Left ventricle myocardium superior (tissue), 1 donor: ENCODE measurements at places on chromosomes 7 and 10.
A peak's percentile ranks its signal among the peaks of the same experiment; 100 is the strongest.

- no peak for DNase-seq
Measured at GRCh38 chr7:20030915-20031362, 186.2 kb downstream of the MACC1 start.

GRCh38 chr7:135793841-135794240 is 45.2 kb upstream of the FAM180A start:
- DNase-seq, result no peak

DNA sequence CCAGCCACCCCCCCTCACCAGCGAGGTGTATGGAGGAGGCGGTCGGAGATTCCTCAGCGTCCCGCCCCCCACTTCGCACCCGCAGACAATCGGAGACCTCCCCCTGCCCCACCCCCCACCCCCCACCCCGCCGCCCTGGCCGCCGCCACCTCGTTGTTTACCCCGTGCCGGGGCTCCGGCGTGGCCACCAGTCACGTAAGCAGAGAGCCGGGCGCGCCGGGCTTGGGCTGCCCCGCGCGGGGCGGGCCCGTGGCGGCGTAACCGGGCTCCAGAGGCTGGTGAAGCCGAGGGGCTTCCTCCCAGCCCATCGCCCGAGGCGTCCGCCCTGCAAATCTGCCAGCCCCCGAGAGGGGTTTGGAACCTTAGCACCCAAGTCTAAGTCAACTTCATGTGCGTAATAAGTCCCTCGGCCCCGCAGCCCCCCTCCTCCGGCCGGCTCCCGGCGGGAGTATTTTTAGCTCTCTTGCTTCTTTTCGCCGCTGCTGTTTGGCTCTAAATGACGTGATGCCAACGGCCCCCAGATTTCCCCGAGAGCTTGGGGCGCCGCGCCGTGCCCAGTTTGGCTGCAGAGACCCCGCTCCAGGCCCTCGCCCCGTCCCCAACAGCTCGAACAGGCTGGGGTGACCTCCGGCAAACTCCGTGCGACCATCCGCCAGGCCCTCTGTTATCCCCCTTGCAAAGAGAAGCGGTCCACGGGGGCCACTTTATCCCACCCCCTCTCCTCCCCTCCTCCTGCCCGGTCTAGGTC is 2.7 kb downstream of the MXI1 start:
- DNase-seq, result peak; percentile 83

DNA sequence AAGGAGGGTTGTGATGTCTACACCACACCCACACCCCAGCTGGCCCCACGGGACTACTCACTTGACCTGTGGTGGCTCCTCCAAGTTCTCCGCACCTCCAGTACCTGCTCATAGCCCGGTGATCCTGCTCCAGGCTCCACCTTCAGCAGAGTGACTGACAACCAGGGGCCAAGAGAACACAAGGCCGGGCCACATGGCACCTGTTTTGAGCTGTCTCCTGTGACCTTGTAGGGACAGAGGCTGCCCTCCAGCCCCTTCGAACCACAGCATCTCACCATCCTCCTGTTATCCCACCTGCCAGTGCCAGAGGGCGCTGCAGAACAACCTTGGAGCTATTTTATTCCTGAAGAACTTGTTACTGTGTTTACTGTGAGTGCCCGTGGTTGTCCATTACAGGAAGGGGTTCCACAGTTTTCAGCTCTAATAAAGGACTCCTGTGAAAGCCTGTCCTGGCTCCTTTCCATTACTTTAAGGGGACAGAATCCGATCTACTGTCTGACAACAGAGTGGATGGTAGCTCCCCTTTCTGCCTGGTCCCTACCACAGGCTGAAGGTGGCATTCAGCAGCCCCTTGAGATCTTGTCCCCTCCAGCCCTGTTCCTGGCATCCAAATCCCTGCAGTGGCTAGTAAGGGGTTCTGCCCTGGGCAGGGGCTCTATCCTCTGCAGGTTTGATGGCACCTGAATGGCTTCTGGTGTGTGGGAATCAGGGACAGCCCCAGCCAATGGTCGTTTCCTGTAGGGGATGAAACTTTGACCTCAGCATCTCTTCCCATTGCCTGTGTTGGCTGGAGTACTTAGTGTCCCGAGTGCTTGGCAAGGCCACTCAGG is 50.8 kb downstream of the C10orf120 start:
- peak; percentile 76 for DNase-seq

- DNase-seq, result peak; percentile 90
Measured at GRCh38 chr7:140640727-140641523, at the start of gene DENND2A. TSS of gene DENND2A (minus strand) at chr7:140640813. CDS start at chr7:140602397, 38,416 bp downstream.

GRCh38 chr7:78207269-78207668 is 408.7 kb downstream of the PHTF2 start:
- no peak for DNase-seq

- no peak for DNase-seq
Measured at GRCh38 chr10:61847087-61847486, 54.4 kb upstream of the ARID5B start.

DNA sequence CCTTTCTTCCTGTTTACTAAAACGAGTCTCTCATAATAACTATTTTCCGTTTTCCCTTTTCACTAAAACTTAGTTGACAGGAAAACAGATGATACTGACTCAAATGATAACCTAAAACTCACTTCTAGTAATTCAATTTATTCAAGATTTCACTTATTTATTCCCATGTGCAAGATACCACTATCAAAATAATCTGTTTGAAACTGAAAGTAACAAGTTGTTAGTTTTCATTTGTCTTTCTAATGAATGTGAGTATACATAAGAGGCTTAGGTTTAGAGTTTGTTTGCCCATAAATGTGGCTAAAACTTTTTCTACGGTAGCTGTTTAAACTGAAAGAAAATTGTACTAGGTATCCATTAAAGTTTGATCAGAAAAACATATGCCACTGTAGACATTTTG is 314.9 kb upstream of the STEAP1 start:
- no peak for DNase-seq

DNA sequence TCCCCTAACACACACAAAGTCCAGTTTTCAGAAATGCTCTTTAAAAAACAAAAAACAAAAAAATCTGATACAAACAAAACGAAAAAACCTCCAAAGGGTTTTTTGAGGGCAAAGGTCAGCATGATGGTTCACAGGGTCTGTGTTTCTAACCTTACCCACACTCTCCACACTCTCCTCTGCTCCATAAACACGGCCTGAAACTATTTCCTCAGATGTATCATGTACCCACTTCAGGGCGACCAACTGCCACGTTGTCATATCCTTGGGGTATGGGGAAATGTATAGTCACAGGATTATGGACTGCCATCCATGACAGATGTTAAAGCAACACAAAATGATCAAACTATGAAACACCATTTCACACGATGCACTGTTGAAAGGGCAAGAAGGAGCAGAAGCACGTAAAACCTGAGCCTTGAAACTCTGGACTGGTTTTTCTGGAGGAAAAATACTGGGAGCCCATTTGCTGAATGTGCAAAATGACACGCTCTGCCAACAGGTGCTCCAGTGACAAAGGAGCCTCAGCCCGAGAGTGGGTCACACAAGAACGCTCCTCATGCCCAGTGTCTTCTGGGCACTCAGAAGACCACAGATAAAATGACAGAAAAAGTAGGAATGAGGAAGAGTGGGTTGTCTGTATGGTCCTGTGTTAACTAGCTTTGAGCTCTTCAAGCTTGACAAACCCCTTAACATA is 15.8 kb downstream of the NAPEPLD start:
- no peak for DNase-seq

GRCh38 chr7:74217455-74218342 is 7.9 kb downstream of the LAT2 start:
- peak; percentile 29 for DNase-seq

DNA sequence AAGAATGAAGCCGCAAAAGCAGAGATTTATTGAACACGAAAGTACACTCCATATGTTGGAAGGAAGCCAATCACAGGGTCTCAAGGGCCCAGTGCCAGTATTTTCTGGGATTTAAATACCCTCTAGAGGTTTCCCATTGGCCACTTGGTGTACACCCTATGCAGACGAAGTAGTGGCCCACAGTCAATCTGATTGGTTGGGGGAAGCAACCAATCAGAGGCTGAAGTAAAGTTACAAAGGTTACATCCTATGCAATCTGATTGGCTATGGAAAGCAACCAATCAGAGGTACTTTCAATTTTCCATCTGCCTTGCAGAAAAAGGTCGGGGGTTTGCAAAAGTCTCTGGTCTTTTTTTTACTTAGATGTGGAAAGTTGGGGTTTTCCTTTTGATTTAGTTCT is 481.3 kb upstream of the NRP1 start:
- no peak for DNase-seq

DNA sequence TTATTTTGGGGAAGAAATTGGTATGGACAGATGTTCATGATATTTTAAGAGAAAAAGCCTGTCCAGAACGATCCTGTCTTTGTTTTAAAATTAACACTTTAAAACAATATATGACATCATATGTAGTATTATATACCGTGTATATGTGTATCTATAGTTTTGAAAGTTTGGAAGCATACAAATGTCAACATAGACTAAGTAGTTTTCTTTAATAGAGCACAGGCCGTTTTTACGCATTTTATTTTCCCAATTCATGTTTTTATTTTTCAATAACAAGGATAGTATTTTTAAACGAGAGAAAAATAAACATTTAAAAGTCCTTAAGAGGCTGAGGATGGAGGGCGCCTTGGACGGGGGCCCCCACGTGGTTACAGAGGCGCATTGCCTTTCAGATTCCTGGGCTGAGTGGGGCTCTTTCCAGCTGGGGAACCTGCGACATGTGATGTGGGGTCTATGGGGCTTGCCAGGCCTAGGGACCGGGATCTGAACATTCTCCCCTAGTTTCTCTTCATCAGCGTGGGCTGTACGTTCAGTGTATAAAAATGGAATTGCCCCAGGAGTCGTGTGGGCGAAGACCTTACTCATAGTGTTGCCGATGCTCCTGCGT is 127.8 kb upstream of the ZNF746 start:
- peak; percentile 74 for DNase-seq

GRCh38 chr10:128898133-128898915 is 568.7 kb upstream of the MGMT start:
- DNase-seq, result peak; percentile 47

- DNase-seq, result no peak
Measured at GRCh38 chr10:104297697-104298660, 29.0 kb downstream of the GSTO2 start.

- no peak for DNase-seq
Measured at GRCh38 chr7:66409493-66409892, 204.4 kb downstream of the TPST1 start.

GRCh38 chr7:15820319-15820718 is 133.8 kb upstream of the MEOX2 start:
- no peak for DNase-seq

DNA sequence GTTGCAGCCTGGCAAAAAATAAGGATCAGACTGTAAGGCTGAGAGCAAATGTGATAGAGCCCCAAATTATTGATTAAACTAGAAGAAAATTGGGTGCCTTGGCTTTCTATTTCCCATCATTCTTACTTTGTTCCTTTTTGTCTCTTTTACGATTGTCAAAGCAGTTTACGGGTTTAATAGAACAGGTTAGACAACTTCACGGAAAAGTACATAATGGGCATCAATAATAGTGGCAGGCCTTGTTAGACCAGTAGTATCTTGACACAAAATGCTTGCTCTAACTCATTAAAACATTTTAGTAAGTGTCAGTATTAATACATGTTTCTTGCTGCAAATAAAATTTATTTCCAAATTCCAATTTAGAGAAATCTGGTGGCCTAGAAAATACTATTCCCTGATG is 14.5 kb upstream of the GGCT start:
- DNase-seq, result no peak

GRCh38 chr10:49756031-49756430 is 6.1 kb downstream of the OGDHL start:
- DNase-seq, result no peak

DNA sequence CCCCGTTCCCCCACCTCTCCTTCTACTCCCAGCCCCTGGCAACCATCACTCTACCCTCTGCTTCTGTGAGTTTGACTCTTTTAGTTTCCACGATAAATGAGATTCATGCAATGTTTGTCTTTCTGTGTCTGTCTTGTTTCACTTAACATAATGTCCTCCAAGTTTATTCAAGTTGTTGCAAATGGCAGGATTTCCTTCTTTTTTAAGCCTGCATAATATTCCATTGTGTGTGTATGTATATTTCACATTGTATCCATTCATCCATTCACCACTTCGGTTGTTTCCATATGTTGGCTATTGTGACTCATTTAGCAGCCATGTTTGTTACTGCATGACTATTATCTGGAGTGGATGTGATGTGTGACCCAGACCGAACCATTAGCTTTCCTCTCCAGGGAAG is 64.3 kb downstream of the VIM start:
- no peak for DNase-seq

- DNase-seq, result no peak
Measured at GRCh38 chr10:6234371-6234770, 31.6 kb downstream of the PFKFB3 start.

- DNase-seq, result no peak
Measured at GRCh38 chr7:94675356-94675755, 19.4 kb upstream of the SGCE start.

DNA sequence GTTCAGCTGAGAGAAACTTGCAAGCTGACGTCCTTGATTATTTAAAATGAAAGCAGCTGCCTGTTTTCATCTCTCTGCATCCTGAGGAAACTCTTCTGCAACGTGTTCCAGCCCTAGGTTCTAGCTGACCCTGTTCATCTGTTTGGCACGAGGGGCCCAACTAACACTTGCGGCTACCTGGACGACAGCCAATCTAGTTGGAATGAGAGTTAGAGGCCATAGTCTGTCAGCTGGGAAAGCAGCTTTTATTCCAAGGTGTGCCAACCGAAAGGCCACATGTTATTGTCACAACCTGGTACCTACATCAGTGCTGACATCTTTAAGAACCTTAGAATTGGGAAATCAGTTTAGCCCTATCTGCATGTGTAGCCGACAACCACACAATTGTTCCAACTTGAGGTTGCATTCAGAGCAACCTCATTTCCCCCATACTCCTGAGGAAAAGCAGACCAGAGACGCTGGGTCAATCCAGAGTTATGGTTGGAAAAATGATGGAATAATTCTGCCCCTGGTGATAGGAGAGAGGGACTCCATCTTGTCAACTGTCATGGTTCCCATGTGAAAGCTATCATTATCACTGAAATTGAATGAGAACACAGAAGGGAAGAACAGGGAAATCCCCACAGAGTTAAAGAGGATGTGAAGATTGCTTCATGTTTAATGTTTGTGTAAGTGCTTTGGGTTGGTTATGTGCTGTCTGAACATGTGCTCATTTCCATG is 121.6 kb downstream of the EGFR start:
- DNase-seq, result peak; percentile 57

- no peak for DNase-seq
Measured at GRCh38 chr10:86258941-86259340, 107.7 kb downstream of the GRID1 start.

DNA sequence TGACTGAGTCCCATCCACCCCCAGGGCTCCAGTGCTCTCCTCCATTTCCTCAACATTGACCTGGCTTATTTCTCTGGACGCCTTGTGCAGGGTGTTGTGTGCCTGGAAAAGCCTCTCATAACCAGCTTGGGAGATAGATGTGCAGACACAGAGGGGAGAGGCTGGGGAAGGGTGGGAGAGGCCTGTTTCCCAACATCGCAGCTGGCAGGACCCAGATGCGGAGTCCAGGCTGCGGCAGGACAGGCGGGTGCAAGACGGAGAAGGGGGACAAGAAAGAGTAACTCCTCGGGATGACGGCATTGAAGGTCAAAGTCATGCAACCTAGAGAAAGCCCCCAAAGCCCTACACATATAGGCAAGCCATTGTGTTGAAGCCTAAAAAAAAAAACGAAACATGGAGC is 54.1 kb upstream of the ANTXRL start:
- peak; percentile 4 for DNase-seq

GRCh38 chr7:33009734-33010133 is 52.5 kb downstream of the FKBP9 start:
- DNase-seq, result no peak
